ENCODE measurements at places on chromosomes 3 and 15. TPM values are rescaled to one million over a fixed set of nuclear protein-coding genes. Genes with fewer than 3 reads are reported as not detected.

DNA sequence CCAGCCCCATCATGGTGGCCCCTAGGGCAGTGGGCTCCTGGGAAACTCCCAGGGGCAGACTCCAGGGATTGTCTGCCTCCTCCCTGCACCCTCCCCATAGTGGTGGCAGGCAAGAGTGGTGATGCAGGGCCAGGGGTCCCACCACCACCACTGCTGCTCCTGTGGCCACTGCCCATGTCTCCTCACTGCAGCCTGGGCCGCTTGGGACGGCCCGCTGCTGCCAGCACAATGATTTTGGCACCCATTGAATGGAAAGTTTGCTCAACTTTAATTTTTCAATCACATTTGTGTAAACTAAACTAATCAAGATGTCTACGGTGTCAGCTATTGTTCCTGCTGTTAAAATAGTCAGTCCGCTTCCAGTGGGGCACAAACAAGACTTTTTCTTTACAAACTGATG is 92.1 kb upstream of the TNFSF10 start:
- DNase-seq = no peak

GRCh38 chr3:30324587-30324986 is 281.8 kb upstream of the TGFBR2 start:
- no peak for DNase-seq

DNA sequence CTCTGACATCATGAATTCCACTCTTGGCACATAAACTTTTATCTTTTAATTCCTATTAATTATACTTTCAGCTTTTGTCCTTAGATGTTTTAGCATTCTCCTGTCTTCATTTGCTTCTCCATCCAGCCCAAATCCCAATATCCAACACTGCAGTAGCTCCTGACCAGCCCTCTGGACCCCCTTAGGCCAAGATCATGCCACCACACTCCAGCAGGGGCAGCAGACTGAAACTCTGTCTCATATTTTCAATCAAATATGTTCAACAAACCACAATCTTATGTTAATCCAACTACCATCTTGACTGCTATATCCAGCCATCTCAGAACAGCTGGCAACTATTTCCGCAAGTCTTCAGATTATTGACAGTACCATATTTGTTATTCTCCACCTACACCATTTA is 315.8 kb upstream of the ROBO2 start:
- no peak for DNase-seq

- no peak for DNase-seq
Measured at GRCh38 chr3:13424141-13424844, 4.2 kb upstream of the NUP210 start.

DNA sequence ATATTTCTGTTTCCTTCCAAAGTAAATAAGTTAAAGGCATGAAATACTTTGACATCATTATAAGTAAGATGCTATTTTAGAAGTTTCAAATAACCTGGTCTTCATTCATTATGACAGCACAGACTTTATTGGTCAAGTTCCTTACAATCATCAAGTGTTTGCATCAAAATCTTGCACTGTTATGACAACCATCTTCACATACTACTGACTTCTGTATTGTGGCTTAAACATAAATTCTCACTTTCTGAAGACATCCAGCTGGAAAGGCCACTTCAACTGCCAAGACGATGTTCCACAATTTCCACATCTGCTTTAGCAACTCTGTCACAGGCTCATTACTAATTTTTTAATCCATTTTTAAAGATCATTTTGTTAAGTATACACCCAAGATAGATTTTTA is 408.0 kb downstream of the MECOM start:
- DNase-seq = no peak

DNA sequence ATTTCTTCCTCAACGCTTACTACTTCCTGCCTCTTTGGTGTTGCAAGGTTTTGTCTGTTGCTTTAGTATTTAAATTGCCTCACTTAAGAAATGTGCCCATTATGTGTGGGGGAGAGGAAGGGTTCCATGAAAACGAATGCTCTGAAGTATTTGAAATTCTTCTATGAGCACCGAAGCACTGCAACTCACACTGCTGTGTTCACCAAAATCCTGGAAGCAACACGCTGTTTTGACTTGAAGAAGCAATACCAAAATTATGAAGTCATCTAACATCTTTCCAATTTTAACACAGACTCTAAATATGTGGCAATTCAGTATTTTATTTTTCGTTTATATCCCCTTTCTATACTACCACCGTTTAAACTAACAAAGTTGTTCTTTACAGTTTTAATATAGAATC is 101.5 kb downstream of the RBMS3 start:
- no peak for DNase-seq

GRCh38 chr3:37996785-37997301 is 6.3 kb downstream of the VILL start:
- peak; percentile 68 for DNase-seq

Gene HHATL
- 706 TPM for total RNA-seq

DNA sequence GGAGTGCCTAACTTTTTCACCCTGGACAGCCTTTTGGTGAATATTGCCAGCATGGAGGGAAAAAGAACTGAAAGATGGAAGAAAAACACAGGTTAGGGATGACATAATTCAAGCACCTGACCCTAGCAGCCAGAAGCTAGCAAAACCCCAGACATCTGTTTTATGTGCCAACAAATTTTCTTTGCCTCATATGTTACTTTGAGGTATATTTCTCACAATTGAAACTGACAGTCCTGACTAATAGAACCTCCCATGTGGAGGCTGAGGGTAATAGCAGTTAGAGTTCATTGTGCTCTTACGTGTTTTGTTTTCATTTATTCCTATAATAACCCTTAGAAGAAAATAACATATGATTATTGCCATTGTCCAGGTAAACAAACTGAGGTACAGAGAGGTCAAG is 71.5 kb upstream of the SLC25A26 start:
- DNase-seq = no peak

GRCh38 chr3:194043516-194043915 is 92.4 kb upstream of the HES1 start:
- no peak for DNase-seq

Gene MYRIP
- total RNA-seq = 2.3 TPM

- DNase-seq = no peak
Measured at GRCh38 chr3:177817751-177818150, 620.5 kb upstream of the TBL1XR1 start.

GRCh38 chr3:23004971-23005370 is 198.2 kb upstream of the UBE2E2 start:
- no peak for DNase-seq

GRCh38 chr15:73965094-73965757 is 26.9 kb downstream of the STOML1 start:
- no peak for DNase-seq

Gene NLGN1
- 2.5 TPM for total RNA-seq

Gene DHX30
- total RNA-seq = 50.5 TPM

Gene MAN2C1
- total RNA-seq = 148 TPM

DNA sequence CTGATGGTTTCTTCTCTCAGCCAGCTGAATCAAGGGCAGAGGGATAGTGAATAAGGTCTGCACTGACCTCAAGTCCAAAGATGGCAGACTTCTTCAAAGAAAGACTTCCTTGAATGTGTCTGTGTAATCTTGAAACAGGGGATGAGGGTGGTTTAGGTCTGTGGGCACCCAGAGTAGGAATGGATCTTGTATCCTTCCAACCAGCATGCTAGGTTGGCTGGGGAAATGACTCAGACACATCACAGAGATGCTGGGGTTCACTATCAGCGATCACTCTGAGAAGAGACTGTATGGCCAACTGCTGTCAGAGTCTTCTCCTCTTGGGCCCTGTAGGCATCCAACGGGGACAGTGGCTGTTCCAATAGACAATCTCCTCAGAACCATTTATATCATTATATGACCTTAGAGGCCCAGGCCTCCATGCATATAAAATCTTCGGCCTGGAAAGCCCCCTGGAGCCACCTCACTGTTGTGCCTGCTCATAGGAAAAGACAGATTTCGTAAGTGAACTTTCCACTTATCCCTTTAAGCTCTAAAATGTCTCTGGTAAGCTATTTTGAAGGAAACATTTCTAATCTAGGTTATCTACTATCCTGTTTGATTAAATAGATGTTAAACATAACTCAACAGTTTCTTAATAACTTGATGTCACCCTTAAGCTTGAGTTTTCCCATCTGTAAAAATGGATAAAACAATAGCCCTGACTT is 58.5 kb downstream of the TIPARP start:
- no peak for DNase-seq

- no peak for DNase-seq
Measured at GRCh38 chr3:172914854-172915253, 164.3 kb downstream of the ECT2 start.

Gene PDIA3
- total RNA-seq = 267 TPM

- DNase-seq = no peak
Measured at GRCh38 chr3:58025406-58025805, 17.2 kb downstream of the FLNB start.

Gene RBMS3
- total RNA-seq = 53.2 TPM

Gene DPH3
- total RNA-seq = 18.5 TPM

- DNase-seq = no peak
Measured at GRCh38 chr15:96372554-96372953, 42.1 kb downstream of the NR2F2 start.

Gene ECT2
- 5.8 TPM for total RNA-seq

Gene GABRA5
- 1.6 TPM for total RNA-seq

DNA sequence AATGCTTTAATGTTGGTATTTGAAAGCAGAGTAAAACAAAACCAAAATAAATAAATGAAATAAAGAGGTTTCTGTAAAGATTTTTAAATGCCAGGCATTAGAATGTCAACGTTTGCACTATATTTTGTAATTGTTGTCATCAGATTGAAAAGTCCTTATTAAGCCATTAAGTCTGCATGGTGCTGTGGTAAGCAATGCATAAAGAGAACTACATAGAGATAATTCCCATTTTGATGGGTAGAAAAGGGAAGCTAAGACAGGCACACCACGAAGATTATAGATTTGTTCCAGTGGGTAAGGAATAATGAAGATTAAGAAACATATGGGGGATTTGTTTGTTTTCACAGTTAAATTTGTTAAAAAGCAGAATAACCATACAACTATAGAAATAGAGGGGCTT is 52.5 kb upstream of the PPARG start:
- no peak for DNase-seq

DNA sequence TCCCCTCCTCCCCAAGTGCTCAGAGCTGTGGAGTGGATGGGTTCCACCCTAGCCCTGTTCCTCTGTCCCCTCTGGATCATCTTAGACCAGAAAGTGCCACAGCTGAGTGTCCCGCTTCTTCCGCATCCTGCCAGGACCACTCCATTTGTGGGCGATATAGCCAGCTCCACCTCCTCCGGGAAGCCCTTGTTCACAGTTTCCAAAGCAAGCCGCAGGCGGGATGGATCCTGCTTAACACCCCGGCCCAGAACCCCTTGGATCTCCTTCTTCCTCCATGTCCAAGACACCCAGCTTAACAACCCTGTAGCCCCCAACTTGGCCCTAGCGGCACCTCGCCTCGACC is 490 bp upstream of the ALAS1 start:
- DNase-seq = no peak

Gene MAP6D1
- 2.2 TPM for total RNA-seq

- no peak for DNase-seq
Measured at GRCh38 chr15:73368301-73369136, at the start of gene HCN4. Gene HCN4 (minus strand): TSS chr15:73368958. CDS start chr15:73368270, 688 bp downstream.

DNA sequence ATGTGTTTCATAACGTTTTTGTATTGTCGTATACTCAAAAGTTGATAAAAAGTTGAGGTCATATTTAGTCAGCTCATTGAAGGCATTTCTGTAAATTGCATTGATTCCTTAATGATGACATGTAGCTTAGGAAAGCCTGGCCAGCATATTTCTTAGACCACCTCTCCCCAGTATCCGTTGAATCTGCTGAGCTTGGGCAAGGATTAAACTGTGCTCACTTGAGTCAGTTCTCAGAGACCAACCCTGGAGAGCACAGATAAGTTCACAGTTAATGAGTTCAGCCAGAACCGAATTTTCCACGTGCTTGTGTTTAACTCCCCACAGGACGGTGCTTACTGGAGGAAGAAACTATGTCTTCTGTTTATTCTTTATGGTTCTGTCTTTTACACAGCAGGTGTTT is 132.7 kb downstream of the SLC25A26 start:
- DNase-seq = no peak

Gene GPR149
- not detected for total RNA-seq

GRCh38 chr15:81357180-81357686 is 16.8 kb downstream of the TMC3 start:
- no peak for DNase-seq

GRCh38 chr3:73601011-73601410 is 23.7 kb downstream of the PDZRN3 start:
- DNase-seq = no peak

DNA sequence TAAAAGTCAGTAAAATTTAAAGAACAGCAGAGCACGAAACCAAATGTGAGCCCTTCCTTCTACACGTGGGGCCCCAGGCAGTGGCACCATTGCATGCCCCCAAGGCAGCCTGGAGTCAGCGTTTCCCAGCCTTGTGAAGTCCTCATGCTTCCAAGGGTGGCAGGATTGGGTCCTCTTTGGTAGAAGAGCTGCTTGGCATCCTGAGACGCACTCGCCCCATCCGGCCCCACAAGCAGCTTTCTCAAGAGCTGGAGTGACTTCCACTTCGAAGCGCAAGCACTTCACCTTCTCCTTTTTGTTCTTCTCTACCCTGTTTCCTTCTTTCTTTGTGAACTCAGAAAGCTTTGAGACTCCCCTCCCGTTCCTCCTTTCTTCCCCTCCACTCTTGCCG is 34.7 kb downstream of the ZNF710 start:
- peak; percentile 39 for DNase-seq

DNA sequence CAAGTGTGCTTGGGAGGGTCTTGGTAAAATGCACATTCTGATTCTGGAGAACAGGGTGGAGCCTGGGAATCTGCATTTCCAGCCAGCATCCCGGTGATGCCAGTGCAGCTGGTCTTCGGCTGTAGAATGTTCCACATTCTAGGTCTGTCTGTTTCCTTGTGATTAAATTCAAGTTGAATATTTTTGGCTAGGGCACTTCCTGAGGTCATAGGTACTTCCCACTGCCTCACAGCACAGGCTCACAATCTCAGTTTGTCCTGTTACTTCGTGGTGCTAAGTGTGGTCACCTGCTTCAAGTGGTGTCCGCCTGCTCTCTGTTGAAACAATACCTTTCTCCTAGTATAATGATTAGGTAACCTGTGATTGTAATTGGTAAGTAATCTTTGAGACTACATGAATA is 40.1 kb downstream of the FLNB start:
- DNase-seq = peak; percentile 72

GRCh38 chr3:13348100-13348499 is 72.0 kb downstream of the NUP210 start:
- no peak for DNase-seq

Gene VEPH1
- 0.56 TPM for total RNA-seq

DNA sequence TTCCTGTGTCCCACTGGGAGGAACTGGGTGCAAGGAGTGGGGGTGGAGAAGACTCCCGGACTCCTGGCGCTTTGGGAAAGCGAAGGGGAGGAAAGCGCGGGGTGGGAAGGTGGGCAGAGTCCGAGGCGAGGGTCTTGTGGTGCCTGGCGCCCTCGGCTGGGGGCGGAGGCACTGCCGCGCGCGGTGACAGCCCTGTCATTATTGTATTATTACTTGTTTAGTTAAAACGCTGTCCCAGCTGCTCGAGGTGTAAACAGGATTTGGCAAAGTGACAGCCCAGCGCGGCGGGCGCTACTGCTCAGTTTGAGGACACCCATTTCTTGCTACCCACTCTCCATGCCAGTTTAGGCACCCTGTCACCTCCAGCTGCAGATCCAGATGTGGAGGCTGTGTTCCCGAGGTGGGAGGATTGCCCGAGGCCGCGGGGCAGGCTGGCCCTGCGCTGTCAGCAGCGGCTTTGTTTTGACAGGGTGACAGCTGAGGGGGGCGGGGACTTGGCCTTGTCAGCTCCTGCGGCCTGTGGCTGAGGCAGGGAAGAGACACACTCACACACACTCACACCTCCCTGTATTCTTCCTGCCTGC is 1.0 kb downstream of the KAT2B start:
- peak; percentile 92 for DNase-seq

Gene CLDN1
- total RNA-seq = 4.5 TPM
